ENCODE measurements at places on chromosomes 5 and 9. TPM values are rescaled to one million over a fixed set of nuclear protein-coding genes. Genes with fewer than 3 reads are reported as not detected.

GRCh38 chr5:158777647-158778350 is 321.9 kb downstream of the EBF1 start:
- DNase-seq = no peak

DNA sequence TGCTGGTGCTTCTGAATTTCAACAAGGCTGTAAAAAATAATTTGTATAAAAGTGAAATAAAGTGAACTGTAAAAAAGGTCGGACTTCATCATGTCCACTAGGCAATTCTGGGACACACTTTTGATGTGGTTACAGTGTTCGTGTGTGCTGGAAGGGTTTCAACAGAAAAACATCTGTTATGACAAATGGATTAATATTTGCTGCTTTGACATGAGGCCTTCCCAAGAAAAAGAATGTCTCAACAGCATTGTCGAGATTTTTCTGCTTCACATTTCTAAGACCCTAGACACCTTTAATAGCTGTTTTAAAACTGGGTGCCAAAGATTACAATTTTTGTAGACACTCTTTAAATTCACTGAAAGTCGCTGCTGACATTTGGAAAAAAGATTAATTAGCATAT is 216.6 kb downstream of the SLC12A2 start:
- no peak for DNase-seq

Gene PCDHB3
- total RNA-seq = 1.9 TPM

DNA sequence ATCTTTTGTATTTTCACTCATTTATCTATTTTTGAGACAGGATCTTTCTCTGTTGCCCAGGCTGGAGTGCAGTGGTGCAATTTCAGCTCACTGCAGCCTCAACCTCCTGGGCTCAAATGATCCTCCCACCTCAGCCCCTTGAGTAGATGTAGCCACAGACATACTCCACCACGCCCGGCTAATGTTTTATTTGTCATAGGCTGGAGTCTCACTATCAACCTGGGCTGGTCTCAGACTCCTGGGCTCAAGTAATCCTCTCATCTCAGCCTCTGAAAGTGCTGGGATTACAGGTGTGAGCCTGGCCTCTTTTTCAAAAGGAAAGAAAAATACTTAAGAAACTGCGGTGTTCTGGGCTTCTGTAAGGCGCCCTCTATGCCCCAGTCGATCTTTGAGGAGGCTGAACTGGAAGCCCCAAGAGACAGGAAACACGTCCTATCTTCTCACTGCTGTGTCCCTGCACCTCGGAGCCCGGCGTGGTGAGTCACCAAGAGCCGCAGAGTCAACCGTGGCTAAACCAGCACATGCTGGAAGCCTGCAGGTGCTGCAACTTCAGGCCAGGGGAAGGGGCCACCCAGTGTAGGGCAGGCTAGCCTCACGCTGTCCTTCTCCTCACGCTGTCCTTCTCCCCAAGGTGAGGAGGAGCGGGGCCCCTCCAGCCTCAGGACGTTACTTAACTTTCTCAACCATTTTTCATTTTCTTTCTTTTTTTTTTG is 15.2 kb upstream of the LHX3 start:
- no peak for DNase-seq

DNA sequence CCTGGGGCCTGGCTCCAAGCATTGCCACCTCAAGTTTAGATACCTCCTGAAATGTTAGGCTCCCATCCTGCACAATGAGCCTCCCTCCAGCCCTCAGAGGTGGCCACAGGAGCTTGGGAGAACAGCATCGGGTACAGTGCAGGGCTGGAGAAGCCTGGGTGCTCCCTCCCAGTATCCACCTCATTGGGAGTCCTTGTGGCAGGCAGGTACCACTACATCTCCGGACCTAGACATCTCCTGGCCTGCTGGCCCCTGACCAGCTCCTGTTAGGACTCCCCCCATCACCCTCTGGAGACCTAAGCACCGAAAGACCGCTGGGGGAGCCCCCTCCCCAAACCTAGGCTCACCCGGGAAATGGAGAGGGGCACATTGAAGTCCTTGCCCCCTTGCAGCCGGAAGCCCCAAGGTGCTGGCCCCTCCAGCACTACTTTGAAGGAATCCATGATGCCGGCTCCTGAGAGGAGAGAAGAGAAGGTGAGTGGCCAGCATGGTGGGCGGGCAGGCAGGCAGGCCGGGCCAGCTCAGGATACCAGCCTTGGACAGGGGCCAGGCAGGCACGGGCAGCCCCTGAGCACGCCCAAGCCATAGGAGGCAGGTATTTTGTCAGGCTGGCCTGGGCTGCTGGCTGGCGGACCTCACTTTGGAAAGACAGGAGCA is 1.2 kb downstream of the PDLIM7 start:
- peak; percentile 42 for DNase-seq

Gene LSM11
- total RNA-seq = 3.9 TPM

Gene CDH9
- not detected for total RNA-seq

GRCh38 chr5:89028595-89029285 is 145.8 kb upstream of the MEF2C start:
- no peak for DNase-seq

DNA sequence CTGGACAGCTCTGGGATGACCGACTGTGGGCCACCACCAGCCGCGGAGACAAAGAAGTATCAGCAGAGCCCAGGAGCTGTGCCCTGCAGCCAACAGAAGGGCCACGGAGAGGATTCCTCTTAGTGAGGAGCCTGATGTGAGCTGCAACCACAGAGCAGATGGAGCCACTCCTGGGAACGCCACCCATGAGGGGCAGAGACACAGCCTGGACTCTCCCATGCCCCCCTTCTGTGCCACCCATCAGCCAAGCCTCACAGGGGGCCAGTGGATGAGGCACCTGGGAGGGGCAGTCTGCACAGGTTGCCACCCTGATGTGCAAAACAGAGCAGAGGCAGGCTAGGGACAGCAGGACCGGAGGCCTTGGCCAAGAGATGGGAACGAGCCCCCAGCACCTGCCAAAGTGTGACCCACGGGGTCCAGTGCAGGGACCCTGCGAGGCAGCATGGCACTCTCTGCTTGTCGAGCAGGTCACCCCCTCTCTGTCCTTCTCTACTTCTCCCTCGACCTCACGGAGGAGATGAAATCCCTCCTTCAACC is 380.7 kb upstream of the IRX1 start:
- DNase-seq = no peak

GRCh38 chr5:73912821-73913271 is 286.9 kb downstream of the ARHGEF28 start:
- no peak for DNase-seq

DNA sequence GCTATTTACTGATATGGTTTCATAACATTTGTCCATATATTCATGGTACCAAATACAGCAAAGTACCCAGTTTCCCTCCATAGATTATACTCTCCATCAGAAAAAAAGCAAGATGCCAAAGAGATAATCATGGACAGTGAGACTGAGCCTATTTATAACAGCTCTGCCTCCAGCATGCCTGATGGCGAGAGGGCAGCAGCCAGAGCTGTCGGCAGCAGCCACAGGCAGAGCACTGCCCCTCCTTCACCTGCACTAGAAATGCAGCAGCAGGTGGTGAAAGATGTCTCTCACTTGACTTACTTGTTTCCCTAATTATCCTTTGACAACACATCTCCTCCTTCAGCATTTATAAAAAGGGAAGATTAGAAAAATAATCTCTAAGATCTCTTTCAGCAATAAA is 32.4 kb downstream of the CTNNAL1 start:
- no peak for DNase-seq

GRCh38 chr9:93896496-93897033 is 58.6 kb downstream of the BARX1 start:
- DNase-seq = no peak

DNA sequence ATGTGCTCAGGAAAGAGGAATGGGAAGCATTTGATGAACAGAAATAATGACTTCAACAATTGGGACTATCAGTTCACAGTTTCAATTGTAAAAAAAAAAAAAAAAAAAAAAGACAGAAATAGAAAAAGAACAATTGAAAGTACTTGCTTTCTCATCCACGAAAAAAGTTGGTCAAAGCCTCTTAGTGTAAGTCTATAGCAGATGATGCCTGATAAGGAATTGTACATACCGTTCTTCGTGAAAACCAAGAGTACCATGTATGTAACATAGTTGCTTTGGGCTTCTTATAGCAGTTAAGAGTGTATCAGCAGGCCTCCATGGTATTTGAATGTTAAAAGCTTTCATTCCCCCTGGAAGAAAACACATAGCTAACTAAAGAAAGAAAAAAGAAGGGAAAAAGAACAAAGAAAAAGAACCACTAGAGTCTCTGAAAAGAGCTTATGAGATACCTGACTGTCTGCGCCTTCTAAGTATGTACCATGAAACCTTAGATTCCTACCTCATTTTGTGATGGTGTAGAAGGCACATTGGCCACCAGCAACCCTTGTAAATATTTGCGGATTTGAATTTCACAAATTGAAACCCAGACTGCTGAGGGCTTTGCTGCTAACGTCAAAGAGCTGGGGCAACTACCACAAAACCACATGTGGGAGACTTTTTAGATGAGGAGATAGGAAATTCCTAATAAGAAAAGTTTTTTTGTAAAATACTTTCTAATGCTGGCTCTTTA is 75.2 kb downstream of the TMC1 start:
- no peak for DNase-seq

DNA sequence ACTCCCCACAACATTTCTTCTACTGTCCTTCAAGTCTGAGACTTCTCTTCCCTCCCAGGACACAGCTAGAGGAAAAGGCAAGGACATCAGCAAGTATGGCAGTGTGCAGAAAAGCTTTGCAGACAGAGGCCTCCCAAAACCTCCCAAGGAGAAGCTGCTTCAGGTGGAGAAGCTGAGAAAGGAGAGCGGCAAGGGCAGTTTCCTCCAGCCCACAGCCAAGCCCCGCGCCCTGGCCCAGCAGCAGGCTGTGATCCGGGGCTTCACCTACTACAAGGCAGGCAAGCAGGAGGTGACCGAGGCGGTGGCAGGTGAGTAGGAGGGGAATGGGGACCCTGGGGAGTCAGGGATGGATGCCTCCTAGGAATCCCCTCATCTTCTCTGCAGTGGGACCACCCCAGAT is 24.4 kb downstream of the OLFML2A start:
- no peak for DNase-seq

GRCh38 chr5:75571547-75571946 is 39.7 kb upstream of the ANKDD1B start:
- DNase-seq = no peak

DNA sequence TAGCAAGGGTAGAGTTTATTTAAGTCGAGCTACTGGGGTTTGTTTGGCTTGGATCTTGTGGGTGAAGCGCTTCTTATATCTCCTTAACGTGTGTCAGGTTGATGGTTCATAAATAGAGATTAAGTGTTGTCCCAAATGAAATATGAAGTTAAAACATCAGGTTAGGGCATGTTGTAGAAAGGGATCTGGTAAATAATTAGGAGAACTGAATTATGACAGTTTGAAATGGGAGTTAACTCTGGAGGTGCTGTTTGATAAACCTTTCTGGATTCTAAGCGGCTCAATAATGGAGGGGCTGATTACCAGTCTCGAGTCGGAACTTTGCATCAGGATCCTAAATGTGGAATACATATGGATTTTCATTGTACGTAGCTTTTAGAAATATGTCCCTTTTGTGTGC is 717.0 kb upstream of the WWC1 start:
- DNase-seq = no peak

Gene SLC46A2
- total RNA-seq = not detected

Gene WNK2
- 17.1 TPM for total RNA-seq

DNA sequence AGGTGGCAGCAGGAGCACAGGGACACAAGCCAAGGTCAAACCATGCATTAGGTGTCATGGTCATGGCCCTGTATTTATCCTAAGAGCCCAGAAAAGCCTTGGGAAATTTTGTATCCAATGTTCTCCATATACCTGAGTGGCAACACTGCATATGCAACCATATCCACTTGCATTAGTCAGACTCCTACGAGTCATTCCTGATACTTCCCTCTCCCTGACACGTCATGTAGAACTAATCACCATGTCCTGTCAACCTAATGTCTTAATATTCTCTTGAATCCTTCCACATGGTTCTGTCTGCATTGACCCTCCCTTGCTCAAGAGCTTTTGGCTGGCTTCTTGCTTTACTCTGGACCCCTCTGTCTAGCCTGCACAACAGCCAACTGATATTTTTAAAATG is 9.4 kb downstream of the SCGB3A2 start:
- DNase-seq = no peak

- peak; percentile 52 for DNase-seq
These were observed 50.0 kb downstream of the DAPK1 start for GRCh38 chr9:87547671-87548081.

DNA sequence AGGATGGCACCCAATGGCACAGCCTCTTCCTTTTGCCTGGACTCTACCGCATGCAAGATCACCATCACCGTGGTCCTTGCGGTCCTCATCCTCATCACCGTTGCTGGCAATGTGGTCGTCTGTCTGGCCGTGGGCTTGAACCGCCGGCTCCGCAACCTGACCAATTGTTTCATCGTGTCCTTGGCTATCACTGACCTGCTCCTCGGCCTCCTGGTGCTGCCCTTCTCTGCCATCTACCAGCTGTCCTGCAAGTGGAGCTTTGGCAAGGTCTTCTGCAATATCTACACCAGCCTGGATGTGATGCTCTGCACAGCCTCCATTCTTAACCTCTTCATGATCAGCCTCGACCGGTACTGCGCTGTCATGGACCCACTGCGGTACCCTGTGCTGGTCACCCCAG is 25.4 kb downstream of the HRH2 start:
- no peak for DNase-seq

DNA sequence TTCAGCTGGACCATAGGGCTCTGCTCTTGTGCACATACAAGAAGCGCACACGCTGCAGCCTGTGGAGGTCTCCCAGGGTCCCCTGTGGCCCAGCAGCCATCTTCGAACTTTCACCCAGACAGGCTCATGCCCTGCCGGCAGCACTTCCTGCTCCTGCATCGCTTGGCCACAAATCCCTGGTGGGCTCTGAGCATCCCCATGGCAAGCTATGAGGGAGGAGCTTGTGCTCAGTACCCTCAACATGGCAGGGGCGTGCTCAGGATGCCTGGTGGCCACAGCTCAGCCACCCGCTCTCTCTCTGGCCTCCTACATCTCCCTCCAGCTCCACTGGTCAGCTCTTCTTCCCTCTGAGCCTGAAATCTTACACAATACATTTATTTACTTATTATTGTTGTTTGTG is 63.7 kb downstream of the IRX2 start:
- DNase-seq = no peak

Gene CARTPT
- total RNA-seq = not detected

- no peak for DNase-seq
These were observed 173.7 kb upstream of the SPEF2 start for GRCh38 chr5:35443803-35444595.

DNA sequence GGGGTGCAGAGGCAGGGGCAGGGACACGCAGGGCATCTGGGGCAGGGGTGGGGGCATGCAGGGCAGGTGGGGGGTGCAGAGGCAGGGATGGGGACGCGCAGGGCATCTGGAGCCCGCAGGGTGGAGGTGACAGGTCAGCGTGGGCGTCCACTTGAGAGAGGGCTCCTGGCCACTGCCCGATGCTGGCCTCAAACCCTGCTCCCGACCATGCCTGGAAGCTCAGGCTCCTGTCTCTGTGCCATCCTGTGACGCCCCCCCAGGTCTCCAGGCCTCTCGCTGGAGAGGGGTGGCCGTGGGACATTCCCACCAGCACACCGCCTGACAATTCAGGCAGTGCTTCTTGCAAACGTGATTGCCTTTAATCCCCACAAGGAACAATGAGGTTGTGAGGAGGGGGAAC is 33.0 kb downstream of the ZDHHC11B start:
- DNase-seq = no peak

Gene TMEM171
- 3.0 TPM for total RNA-seq

GRCh38 chr5:122219436-122220166 is 90.3 kb downstream of the ZNF474 start:
- DNase-seq = no peak
